ENCODE measurements at places on chromosomes 16 and 17.

DNA sequence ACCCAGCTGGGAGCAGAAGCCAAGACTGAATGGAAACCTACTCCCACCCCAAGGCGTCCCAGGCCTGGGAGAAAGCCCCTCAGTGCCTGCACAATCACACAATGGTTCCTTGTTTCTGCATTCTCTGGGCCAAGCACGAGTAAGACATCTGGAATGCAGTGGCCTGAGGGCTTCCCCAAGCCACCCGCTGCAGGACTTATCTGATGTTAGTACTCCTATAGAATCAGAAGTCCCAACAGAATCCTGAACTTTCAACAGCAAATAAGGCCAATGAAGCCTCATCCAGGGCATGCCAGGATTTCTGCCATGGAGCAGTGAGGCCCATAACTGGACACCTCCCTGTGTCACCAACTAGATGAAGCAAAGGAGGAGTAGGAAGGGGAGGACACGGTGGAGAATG, 28.6 kb downstream of the MYO18A start:
- DNase-seq, result no peak

DNA sequence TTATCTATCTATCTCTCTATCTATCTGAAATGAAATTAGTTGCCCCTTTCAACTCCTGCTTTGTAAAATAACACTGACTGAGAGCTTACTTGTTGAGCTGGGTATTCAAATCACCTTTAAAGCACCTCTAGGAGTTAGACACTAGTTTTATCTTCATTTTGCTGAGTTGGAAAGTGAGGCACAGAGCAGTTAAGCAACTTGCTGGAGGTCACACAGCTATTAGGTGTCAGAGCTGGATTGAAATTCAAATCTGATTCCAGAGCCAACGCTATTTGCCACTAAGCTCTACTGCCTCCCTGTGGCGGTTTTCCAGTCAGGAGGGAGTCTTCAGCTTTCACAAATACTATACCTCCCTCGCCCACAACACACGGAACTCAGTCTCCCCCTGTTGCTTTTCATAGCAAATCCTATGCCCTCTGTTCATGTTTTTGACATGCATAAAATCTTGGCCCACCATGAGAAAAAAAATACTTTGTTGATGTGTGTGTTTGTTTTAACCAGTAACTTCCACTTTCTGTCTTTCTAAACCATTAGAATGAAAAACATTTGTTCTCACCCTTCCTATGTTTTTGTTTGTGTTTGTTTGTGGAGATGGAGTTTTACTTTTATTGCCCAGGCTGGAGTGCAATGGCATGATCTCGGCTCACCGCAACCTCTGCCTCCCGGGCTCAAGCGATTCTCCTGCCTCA, 74.8 kb upstream of the SMURF2 start:
- DNase-seq, result peak; percentile 32

DNA sequence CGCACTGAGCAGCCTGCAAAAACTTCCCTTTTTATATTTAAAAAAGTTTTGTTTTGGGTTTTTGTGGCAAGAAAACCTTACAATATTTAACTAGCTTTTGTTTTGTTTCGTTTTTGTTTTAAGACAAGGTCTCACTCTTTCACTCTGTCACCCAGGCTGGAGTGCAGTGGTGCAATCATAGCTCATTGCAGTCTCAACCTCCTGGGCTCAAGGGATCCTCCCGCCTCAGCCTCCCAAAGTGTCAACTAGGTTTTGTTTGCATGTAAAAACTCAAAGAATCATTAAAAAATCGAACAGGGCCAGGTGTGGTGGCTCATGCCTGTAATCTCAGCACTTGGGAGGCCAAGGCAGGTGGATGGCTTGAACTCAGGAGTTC, 77.9 kb upstream of the FA2H start:
- no peak for DNase-seq

DNA sequence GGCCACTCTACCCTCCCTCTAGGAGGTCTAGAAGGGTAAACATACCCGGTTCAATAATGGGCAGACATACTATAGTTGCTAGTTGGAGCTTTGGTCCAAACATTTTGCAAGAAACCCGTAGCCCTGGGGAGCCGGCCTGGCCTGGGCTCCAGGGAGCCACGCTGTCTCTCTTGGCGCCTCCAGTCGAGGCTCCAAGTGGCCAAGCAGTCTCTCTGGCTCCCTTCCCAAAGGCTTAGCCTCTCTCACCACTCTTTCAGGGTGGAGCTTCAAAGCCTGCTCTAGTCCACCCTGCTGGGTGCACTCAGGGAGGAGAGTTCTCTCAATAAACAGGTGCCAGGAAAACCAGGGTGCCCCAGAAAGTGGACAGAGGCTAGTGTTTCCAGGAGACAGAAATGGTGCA, 32.2 kb downstream of the RCVRN start:
- DNase-seq, result no peak

DNA sequence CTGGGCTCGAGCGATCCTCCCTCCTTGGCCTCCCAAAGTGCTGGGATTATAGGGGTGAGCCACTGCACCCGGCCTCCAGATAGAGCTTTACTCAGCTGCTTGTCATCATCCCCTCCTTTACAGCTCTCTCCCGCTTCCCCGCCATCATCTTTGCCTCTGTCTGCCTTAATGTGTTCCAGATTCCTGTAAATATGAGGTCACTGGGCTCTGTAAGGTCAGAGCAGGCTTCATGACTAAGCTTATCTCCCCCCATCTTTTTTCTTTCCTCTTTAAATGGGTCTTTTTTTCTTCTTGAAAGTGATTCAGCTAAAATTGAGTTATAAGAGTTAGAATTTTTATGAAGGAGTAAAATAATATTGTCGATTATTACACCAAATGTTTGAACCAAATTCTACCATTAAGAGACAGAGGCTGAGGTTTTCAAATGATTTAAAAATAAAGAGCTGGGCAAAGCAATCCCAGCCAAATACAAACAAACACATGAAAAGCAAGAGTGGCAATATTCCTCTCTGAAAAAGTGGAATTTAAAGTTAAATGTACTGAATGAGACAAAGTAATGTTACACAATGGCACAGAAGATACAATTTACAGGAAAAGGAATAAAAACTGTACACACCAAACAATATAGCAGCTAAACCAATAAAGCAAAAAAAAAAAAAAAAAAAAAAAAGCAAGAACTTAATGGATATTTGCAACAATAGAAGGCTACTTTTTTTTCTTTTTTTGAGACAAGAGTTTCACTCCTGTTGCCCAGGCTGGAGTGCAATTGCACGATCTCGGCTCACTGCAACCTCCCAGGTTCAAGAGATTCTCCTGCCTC, 62.1 kb downstream of the CRISPLD2 start:
- DNase-seq, result no peak

DNA sequence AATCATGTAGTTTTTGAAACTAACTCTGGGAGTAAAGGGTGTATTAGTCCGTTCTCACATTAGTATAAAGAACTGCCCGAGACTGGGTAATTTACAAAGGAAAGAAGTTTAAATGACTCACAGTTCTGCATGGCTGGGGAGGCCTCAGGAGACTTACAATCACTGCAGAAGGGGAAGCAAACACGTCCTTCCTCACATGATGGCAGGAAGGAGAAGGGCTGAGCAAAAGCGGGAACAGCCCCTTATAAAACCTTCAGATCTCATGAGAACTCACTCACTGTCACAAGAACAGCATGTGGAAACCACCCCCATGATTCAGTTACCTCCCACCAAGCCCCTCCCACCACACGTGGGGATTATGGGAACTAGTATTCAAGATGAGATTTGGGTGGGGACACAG, 256.5 kb upstream of the TNRC6C start:
- DNase-seq, result no peak

GRCh38 chr17:17765359-17766076, 71.3 kb downstream of the SREBF1 start:
- DNase-seq, result no peak

- DNase-seq, result no peak
Measured at GRCh38 chr17:31495022-31495885, 103.8 kb downstream of the RAB11FIP4 start.

- DNase-seq, result no peak
Measured at GRCh38 chr16:18932243-18932987, 6.2 kb upstream of the SMG1 start.

GRCh38 chr17:74994440-74994839, 7.0 kb downstream of the CDR2L start:
- no peak for DNase-seq

DNA sequence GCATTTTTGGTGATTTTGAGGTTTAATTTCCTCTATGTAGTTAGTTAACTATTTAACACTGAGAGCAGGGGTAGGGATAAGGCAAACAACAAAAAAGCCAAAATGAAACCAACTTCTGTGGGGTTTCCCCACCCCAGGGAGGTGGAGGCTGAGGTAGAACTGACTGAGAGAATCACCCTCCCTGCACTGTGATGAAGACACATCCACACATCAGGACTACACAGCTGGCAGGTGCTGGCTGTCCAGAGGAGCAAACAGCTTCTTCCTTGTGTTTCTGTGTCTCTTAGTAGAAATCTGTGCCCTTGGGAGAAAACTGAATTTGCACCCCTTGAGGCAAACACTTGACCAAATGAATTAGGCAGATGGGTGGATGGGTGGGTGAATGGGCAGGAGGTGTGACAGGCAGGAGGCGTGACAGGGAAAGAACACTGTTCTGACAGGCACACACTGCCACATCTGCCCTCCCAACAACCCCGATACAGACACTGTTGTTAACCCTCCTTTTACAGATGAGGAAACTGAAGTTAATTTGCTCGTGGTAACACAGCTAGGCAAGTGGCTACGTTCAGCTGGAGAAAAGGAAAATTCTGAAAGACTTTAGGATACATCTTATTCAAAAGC, 62.9 kb upstream of the AMZ2 start:
- DNase-seq, result no peak

GRCh38 chr17:10156948-10157607, 41.3 kb downstream of the GAS7 start:
- DNase-seq, result no peak

GRCh38 chr17:41329279-41329948, 13.9 kb upstream of the KRTAP17-1 start:
- no peak for DNase-seq

DNA sequence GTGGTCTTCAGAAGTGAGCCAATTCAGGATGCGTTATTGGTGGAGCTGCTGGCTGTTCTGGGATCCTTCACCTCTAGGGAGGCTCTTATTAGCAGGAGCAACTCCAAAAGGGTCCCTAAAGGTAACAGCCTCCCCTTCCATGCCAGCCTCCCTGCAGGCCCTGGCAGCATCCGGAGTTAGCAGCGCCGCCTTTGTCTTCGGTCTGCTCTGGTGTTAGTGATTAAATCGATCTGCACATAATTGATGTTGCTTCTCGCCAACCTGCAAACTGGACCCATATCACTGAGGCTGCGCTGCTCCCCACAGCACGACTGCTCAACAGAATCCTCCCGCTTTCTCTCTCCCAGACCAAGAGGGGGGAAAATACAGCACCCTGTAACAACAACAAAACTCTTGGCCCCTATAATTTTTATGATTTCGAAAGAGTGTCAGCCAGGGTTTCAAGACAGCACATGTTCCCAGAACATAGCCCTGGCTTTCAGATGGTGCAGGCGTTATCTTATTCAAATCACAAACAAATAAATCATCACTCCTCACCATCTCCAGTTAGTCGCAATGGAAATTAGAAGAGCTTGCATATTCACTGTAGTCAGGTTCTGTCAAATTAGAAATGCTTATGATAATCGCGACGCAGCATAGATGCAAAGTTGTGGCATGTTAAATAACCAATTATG, 76.0 kb downstream of the IRX3 start:
- DNase-seq, result no peak

- no peak for DNase-seq
Measured at GRCh38 chr16:54812229-54812628, 118.4 kb upstream of the IRX5 start.

DNA sequence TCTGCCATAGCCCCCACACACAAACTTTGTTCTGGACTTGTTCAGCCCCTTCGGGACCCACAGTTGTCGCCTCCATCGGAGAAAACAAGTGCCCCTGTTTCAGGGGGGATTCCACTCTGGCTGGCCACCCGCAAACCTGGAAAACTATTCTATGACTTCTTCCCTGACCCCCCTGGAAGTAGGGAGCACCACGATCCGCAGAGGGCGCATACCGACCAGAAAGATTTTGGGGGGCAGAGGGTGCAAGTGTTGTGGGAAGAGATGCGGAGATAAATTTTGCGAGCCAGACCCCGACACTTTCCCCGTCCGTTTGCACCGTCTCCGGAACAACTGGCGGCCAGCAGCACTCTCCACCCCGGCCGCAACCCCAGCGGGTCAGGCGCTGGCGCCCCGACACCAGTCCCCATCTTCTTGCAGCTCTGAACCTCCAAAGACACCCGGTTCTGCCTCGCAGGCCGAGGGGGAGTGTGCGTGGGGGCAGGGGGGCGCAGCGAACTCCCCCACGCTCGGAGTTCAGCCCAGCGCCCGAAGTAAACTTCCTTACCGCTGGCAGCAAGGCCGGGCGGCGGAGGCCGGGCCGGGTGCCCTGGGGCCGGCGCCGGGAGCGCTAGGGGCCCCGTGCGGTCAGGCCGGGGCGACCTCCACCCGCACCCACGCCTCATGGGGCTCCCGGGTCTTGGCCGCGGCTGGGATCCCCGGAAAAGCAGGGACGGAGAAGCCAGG, 744 bp downstream of the SALL1 start:
- no peak for DNase-seq

DNA sequence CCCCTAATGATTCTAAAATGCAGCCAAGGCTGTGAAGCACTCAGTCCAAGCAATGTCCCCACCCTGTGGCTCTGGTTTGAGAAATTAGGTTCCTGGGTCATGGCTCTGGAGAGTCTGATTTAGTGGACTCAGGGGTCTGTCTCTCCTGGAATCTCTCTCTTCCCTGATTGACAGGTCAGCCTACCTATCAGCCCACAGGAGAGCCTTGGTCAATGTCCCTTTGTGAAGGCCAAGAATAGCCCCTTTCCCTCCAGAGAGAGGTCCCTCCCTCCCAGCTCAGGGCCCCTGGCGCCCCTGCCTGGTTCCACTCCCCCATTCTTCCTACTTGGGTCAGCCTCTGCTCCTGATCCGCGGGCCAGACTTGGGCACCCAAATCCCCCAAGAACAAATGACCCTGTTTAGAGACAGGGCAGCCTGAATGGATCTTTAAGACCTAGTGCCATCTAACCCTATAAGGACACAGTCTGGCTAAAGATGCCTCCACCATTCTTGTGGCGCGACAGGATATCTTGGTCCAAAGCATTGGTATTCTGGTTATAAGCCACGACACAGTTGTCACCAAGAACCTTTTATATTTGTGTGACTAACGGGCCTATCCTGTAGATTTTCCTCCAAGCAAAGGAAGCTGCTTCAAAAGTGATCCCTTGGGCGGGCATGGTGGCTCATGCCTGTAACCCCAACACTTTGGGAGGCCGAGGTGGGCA, 38.3 kb upstream of the PRSS54 start:
- no peak for DNase-seq

- DNase-seq, result no peak
Measured at GRCh38 chr17:676060-676700, 38.5 kb downstream of the VPS53 start.

- DNase-seq, result no peak
Measured at GRCh38 chr17:71902894-71903506, 217.8 kb upstream of the SOX9 start.

All from activated CD4-positive, alpha-beta T cell treated with anti-CD3 and anti-CD28 coated beads for 1 hour (primary cell).